ENCODE measurements at places on chromosomes 11 and 22.

DNA sequence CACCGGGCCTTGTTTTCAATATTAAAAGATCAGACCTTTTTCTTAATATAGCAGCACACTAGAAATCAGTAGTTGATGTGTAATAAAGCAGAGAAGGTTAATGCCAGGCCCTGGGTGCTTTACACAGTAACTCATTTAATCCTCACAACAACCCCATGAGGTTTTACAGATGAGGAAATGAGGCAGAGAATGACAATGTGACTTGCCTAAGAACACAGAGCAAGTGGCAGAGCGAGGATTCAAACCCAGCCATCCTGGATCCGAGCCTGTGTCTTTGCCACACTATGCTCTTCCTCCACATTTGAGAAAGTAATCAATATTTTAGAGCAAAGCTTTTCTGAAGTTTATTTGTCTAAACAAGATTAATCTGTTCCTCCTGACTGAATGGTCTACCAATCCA is 7.2 kb downstream of the JAML start:
- DNase-seq = no peak

GRCh38 chr11:36402568-36403170 is 106.6 kb downstream of the PRR5L start:
- no peak for DNase-seq

GRCh38 chr11:34905666-34906065 is 10.5 kb downstream of the APIP start:
- DNase-seq = no peak

GRCh38 chr11:119403021-119403420 is 20.0 kb downstream of the THY1 start:
- DNase-seq = no peak

- DNase-seq = no peak
These were observed 60.4 kb downstream of the BMAL1 start for GRCh38 chr11:13338019-13338426.

- DNase-seq = no peak
These were observed 176.0 kb downstream of the ARHGAP42 start for GRCh38 chr11:100863080-100863581.

GRCh38 chr11:120835601-120836228 is 188.2 kb upstream of the TBCEL start:
- no peak for DNase-seq

DNA sequence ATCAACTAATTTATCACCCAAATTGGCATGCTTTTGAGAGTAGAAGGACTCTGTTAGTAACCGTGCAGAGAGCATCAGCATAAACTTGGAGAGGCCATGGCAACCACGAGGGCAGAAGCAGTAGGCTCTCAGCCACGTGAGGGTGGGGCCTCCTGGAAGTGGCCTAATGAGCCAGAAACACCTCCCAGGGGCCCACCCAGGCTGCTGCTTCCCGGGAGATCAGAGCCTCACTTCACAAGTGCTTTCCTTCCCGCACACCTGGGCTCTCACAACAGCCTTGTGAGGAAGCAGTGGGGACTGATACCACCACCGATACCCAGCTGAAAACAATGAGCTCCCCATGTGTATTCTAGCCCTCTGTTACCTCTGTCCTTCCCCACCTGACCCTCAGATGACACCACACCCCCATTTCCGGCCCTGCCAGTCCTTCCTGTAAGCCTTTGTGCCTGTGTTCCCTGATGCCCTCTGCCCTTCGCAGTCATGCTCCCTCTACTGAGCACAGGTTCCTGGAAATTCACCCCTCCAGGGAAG is 17.0 kb downstream of the TRIM29 start:
- no peak for DNase-seq

- no peak for DNase-seq
These were observed 22.6 kb downstream of the PHLDB1 start for GRCh38 chr11:118629761-118630661.

DNA sequence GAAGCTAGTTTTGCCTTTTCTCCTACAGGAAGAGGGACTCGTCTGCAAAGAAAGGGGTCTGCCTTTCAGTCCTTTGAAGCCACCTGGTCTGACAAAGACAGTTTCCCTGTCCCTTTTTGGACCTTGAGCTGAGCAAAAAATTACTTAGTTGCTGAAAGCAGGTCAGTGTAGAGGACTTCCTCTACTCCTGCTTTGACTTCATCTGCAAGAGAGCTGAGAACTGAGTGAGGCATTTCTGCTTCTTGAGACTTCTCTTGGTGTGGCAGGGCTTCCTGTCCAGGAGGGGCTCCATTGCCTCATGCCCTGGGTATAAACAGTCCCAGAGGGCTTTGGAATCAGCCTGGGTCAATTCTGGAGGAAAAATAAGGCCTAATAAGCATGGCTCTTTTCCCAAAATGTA is 73.1 kb downstream of the ZNRF3 start:
- DNase-seq = no peak

GRCh38 chr11:34960277-34960676 is 43.9 kb downstream of the PDHX start:
- no peak for DNase-seq

- DNase-seq = no peak
These were observed 764.8 kb upstream of the LUZP2 start for GRCh38 chr11:23732026-23732425.

DNA sequence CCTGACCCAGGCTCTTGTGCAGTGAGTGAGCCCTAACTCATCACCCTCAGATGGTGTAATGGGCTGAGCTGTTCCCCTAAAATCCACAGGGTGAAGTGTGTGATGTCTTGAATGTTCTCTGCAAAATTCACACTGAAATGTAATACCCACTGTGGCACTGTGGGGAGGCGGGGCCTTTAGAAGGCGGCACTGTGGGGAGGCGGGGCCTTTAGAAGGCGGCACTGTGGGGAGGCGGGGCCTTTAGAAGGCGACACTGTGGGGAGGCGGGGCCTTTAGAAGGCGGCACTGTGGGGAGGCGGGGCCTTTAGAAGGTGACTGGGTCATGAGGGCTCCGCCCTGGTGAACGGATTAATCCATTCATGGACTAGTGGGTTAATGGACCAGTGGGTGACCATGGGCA is 33.0 kb downstream of the CHID1 start:
- no peak for DNase-seq

GRCh38 chr11:108591893-108592292 is 1.7 kb downstream of the EXPH5 start:
- no peak for DNase-seq

- DNase-seq = no peak
These were observed 5.4 kb downstream of the MYO18B start for GRCh38 chr22:25747245-25747944.

- no peak for DNase-seq
These were observed 1.3 kb upstream of the UBE4A start for GRCh38 chr11:118358071-118358470.

- peak; percentile 39 for DNase-seq
These were observed at the start of gene ABCG4 for GRCh38 chr11:119149018-119149785. ABCG4 (plus strand) TSS chr11:119149052; CDS start chr11:119149966, 914 bp downstream.

GRCh38 chr11:100512475-100512874 is 174.6 kb upstream of the ARHGAP42 start:
- no peak for DNase-seq

DNA sequence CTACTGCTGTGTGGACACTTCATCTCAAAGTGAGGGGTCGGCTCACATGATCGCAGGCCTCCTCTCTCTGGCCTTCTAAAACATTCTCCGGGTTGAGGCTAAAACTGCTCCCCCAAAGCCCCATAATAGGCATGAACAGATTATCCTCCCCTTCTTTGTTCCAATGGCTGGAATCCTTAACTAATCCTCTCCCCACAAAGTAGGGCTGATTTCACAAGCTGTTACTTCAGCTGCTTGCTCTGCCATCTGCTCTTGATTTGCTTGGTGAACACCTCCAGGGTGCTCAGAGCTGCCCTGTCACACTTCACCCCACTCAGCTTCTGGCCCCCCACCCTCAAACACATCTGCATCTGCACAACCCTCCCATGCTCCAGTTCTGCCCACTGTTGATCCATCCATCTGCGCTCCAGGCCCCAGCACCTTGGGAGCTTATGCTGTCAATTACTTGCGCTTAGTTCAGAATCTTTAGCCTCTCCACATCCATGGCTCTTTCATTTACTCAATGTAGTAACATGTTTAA is 173.1 kb upstream of the API5 start:
- DNase-seq = no peak

DNA sequence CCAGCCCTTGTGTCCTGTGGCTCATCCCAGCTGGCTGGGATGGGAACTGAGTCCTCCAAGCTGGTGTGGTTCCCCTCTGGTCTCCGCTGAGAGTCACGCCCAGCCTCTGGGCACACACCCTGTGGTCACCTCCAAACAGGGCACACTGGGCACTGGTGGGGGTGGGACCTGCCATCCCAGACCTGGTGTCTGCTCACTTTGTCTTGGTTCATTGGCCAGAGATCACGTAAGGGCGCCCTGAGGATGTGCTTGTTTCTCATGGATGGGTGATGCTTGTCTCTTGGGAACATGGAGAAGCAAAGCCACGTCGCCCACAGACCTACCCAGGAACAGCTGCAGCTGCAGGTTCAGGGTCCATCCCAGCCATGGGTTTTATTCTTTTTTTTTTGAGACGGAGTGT is 43.1 kb downstream of the LRP5 start:
- no peak for DNase-seq

DNA sequence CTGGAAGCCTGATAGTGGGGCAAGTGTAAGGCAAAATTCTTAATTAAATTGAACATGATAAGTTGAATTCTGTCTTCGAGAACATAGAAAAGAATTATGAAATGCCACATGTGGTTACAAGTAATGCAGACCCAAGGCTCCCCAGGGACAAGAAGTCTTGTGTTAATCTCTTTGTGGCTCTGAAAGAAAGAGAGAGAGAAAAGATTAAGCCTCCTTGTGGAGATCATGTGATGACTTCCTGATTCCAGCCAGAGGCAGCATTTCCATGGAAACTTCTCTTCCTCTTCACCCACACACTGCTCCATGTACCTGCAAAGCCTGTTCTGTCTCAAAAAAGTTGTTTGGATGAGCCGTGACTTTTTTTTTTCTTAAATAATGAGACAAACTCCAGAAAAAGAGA is 1.9 kb upstream of the TYR start:
- DNase-seq = no peak

GRCh38 chr11:94838027-94838731 is 70.0 kb downstream of the AMOTL1 start:
- no peak for DNase-seq

GRCh38 chr11:97938789-97939188 is 1082.0 kb upstream of the CNTN5 start:
- no peak for DNase-seq

- no peak for DNase-seq
These were observed 55.7 kb downstream of the PTPRJ start for GRCh38 chr11:48036011-48036410.

DNA sequence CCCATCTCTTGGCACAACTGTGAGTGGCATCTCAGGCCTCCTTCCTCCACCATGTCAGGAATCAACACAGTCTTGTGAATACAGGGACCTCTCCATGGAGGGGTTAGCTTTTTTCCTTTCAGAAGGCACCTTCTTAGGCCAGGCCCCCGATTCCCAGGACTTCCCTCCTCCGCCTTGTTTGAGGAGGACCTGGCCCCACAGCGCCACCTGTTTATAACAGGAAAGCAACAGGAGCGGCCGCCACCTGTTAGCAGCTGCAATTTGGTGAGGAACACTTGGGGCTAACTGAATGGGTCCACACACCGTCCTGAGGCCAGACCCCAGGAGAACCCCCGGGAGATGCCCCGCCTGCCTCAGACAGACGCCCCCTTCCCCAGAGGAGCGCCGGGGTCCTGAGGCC is 3.8 kb upstream of the PKP3 start:
- DNase-seq = no peak

GRCh38 chr11:126891556-126892217 is 108.9 kb downstream of the KIRREL3 start:
- no peak for DNase-seq

DNA sequence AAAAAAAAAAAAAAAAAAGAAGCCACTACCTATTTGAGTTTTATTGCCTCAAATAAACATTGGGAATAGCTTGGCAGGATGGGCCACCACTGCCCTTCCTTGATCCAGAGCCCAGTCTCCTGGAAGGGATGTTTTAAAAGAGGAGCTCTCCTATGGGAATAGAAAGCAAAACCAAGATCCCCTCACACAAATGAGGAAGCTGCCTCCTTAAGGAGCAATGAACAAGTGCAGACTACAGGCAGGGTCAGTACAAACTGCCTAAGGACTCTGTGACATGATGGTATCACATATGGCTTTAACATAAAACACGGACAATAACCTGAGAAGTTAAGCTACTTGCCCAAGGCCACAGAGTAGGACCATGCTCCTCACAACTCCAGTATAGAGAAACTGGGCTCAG is 120.8 kb downstream of the NAT10 start:
- no peak for DNase-seq

GRCh38 chr11:42976636-42977217 is 335.1 kb upstream of the API5 start:
- DNase-seq = no peak

- DNase-seq = no peak
These were observed 12.6 kb downstream of the WNT7B start for GRCh38 chr22:45964372-45964771.

GRCh38 chr11:90732486-90732885 is 509.6 kb upstream of the CHORDC1 start:
- DNase-seq = no peak

GRCh38 chr11:28417601-28418323 is 309.6 kb downstream of the METTL15 start:
- DNase-seq = no peak

GRCh38 chr11:20658135-20658534 is 11.3 kb upstream of the NELL1 start:
- DNase-seq = no peak

DNA sequence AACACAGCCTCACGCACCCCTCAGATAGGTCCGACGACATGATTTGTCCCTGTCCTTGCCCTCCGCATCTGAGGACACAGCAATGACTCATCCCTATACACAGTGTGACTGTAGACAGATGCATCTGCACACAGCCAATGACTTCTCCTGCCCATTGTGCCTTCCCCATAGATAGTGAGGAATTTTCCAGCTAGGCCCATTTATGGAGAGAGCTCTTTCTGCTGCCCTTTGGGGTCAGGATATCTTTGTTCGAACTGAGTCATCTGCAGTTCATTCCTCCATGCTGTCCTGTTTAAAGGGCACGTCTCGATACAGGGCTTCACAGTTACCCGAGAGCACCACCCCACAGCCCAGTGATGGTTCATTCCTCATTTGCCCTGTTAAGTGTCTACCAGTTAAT is 96.7 kb downstream of the LARGE1 start:
- DNase-seq = no peak

- DNase-seq = no peak
These were observed 625 bp downstream of the EIF3D start for GRCh38 chr22:36528341-36528740.
